ENCODE measurements at places on chromosomes 12 and 14.
A peak's percentile ranks its signal among the peaks of the same experiment; 100 is the strongest.

DNA sequence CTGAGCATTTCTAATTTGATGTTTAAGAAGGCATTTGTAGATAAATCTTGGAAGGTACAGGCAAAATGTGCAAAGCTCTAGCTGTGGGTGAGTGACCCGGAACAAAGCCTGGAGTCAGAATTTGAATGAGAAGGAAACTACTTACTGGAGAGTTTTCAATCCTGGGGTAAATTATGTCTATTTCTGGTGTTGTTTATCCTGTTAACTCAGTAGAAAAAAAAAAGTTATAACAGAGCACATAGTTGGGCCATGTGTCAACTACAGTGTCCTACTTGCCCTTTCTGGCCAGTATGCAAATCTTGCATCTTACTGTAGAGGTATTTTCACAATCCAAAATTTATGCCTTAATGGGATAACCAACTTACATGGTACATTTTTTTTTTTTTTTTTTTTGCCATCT lies 182.3 kb downstream of the SYNE2 start:
- peak; percentile 37 for DNase-seq

DNA sequence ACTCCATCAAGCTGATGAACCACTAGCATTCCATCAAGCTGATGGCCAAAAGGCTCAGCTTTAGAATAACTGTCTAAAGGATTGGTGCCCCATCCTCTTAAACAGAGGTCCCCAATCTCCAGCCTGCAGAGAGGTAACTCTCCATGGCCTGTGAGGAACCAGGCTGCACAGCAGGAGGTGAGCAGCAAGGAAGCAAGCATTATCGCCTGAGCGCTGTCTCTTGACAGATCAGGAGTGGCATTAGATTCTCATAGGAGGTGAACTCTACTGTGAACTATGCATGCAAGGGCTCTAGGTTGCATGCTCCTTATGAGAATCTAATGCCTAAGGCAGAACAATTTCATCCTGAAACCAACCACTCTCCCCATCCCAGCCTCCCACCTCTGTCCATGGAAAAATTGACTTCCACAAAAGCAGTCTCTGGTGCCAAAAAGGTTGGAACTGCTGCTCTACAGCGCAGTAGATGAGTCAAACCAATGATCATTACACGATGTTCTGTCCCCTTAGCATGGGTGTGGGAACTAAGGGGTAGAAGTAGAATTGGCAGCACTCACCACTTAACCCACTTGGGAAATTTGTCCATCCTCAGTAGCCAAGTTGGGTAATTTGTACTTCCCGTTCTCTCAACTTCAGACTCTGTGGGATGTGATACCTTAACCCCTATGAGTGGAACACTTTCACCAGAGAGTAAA lies 66.9 kb downstream of the ANKS1B start:
- no peak for DNase-seq

- no peak for DNase-seq
Measured at GRCh38 chr12:123713823-123714585, 1.9 kb downstream of the ATP6V0A2 start.

- DNase-seq: peak; percentile 31
Measured at GRCh38 chr12:121568971-121569751, 11.7 kb downstream of the KDM2B start.

DNA sequence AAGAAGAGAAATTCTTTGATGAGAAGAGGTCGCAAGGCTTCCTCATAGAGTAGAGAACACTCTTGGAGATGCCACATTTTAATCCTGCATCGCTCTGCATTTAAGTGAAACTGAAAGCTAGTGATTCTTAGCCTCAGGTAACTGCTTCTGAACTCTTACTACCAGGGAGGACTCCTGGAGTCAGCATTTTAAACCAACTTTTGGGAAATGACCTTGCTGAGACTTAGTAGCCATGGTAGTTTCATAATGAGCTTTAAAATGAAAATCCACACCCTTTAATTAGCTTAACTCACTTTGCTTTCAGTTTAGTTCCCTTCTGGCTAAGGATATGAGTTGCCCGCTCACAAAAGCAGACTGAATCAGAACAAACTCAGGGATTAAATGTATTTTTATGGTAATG lies 80.3 kb downstream of the SYNE2 start:
- DNase-seq: no peak

DNA sequence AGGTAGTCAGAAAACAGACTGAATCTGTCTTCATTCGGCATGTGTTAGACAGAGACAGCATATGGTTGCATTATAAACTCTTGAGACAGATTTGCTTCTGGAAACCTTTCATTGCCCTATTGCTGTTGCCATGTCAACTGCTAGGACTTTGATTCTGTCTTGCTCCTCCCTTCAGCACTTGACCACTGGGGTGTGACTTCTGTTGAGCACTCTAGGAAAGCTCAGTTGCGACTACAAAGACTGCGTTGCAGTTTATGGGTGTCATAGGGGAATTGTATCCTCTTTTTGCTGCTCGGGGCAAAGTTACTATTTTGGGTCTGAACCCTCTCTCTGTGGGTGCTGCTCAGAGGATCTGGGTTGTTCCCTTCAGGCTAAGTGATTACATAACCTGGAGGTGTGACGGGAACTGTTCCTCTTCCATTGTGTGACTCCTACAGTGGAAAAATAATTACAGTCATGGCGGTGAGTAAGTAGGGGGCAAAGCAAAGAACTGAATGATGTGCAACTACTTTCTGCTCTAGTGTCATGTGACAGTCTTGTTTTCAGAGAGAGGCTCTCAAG lies 44.3 kb upstream of the TRIM9 start:
- no peak for DNase-seq

- DNase-seq: no peak
Measured at GRCh38 chr12:80698847-80699542, 8.4 kb upstream of the MYF6 start.

- no peak for DNase-seq
Measured at GRCh38 chr12:6950811-6951540, at the start of gene PTPN6. Gene PTPN6 (plus strand): TSS chr12:6951356. CDS start chr12:6951513, 157 bp downstream.

GRCh38 chr12:25362646-25363045 lies 111.9 kb upstream of the KRAS start:
- no peak for DNase-seq

DNA sequence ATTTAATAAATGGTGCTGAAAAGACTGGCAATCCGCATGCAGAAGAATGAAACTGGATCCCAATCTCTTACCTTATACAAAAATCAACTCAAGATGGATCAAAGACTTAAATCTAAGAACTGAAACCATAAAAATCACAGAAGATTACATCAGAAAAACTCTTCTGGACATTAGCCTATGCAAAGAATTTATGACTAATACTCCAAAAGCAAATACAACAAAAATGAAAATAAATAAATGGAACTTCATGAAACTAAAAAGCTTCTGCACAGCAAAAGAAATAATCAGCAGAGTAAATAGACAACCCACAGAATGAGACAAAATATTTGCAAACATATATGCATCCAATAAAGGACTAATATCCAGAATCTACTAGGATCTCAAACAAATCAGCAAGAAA lies 14.3 kb upstream of the CLEC1A start:
- DNase-seq: peak; percentile 5

DNA sequence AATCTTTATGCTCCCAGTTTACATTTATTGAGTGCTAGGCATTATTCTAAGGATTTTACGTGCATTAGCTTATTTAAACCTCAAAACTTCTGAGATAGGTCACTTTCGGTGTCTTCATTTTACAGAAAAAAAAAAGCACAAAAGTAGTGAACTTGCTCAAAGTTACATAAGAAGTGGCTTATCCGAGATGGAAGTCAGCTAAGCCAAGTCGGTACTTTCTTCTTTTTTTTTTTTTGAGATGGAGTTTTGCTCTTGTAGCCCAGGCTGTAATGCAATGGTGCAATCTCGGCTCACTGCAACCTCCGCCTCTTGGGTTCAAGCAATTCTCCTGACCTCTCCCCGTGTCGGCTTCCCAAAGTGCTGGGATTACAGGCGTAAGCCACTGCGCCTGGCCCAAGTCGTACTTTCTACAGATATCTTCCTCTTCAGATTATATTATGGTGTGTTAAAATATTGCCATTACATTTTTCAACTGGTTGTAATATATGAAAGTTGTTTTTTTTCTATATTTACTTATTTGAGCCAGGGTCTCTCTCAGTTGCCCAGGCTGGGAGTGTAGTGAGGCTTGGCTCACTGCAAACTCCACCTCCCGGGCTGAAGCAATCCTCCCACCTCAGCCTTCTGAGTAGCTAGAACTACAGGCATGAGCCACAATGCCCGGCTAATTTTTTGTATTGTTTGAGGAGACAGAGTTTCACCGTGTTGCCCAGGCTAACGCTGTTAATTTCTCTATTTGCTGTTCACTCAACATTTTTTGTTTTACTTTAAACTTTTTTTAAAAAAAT lies 8.9 kb downstream of the DPPA3 start:
- no peak for DNase-seq

Data from fibroblast of skin of scalp (primary cell).